ENCODE measurements at places on chromosomes 4 and X. TPM values are rescaled to one million over a fixed set of nuclear protein-coding genes. Genes with fewer than 3 reads are reported as not detected.
A peak's percentile ranks its signal among the peaks of the same experiment; 100 is the strongest.

- no peak for DNase-seq
Measured at GRCh38 chrX:136057567-136057966, 72.3 kb downstream of the SLC9A6 start.

CC2D2A gene
- total RNA-seq: 8.2 TPM

LRAT gene
- total RNA-seq: 0.27 TPM

DNA sequence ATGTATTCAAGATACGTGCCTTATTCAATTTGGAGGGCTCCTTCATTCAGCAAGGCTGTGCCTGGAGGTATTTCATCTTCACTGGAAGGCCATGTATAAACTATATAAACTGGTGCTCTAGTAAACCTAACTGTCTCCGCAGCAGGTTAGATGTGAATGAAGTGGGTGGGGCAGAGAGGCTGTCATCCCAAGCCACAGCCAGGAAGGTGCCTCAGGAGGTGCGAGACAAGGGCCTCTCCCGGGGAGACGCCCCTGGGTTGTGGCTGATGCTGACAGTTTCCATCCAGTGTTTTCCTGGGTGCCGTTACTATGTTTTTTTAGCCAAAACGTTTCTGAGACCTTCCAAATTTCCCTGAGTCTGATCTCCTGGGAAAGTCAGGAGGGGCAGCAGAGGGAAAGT is 221.5 kb upstream of the RPL34 start:
- no peak for DNase-seq

DNA sequence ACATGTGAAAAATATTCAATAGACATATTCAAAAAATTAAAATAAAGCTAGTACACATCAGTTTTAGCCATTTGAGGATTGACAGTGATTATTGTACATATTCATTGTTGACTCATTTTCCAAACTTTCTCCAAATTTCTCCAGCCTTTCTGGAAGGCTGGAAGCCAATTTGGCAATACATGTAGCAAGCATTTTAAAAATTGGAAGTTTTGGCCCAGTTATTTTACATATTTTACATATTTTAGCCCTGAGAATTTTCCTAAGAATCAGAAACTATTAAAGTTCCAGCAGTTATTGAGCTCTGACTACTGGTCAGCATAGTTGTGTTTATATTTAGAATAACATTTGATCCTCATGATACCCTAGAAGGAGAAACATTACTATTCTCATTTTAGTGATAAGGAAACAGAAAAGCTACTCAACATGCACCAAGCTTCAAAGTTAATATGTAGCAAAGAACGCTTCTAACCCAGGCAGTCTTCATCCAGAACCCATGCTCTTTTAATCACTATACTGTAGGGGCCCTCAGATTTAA is 3.2 kb downstream of the CABS1 start:
- no peak for DNase-seq

- peak; percentile 16 for DNase-seq
Measured at GRCh38 chrX:1600406-1601050, 9.1 kb downstream of the AKAP17A start.

GRCh38 chr4:4631150-4631549 is 89.3 kb upstream of the STX18 start:
- no peak for DNase-seq

HEPH gene
- total RNA-seq: 11.8 TPM

DNA sequence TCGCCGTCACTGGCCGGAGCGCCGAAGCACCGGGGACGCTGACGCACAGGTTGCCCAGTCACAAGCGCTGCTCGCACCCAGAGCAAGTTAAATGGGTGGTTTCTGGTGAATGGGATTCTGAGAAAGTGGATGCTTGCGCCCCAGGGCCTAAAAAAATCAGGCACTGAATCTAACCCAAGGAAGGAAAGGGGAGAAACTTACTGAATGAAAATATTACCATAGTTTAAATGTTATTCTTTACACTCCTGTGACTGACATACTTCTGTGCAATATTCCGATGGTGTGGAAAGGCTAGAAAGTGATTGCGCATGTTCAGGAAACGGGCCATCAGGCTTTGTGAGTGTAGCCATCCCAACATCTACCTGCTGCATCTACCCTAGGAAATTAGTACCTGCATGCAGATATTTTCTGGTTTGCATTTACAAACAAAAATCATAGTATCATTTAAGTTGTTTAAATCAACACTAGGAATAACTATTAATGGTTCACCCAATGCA is 838 bp upstream of the ABCG2 start:
- no peak for DNase-seq

BTK gene
- 4.1 TPM for total RNA-seq

GRCh38 chrX:109795682-109796081 is 62.6 kb upstream of the ACSL4 start:
- DNase-seq: no peak

- DNase-seq: no peak
Measured at GRCh38 chrX:134880866-134881265, 109.9 kb upstream of the SMIM10 start.

DNA sequence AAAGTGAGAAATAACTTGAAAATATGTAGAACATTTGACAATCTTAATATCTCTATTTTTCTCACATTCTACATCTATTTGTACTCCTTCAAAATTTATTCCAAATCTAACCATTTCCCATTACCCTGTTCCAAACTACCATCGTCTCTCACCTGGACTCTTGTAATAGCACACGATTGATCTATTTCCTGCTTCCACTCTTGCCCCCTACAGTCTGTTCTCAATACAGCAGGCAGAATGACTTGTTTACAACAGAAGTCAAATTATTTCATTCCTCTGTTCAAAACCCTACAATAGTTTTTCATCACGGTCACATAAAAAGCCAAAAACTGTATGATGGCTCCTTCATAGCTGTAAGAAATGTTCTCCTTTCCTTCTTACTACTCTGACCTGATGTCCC is 21.1 kb upstream of the LUZP4 start:
- no peak for DNase-seq

DNA sequence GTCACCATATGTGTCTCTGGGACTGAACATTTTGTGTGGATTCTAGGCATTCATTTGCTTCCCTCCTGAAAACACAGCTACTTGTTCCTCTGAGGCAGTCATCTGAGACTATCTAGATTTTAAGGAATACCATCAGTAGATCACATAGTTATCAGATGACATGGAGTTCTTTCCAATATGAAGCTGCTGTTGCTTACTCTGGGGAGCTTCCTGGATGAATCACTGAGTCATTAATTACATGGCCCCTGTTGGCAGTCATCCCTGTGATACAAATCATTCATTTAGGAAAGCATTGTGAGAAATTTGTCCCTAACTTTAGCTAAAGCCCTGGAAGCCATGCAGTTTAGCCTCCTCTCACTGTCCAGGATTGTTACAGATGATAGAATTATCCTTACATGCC is 98.2 kb upstream of the ARSJ start:
- no peak for DNase-seq

GRCh38 chrX:72041176-72041575 is 90.5 kb downstream of the RTL5 start:
- no peak for DNase-seq

GRCh38 chrX:24392709-24393108 is 32.3 kb downstream of the SUPT20HL1 start:
- peak; percentile 49 for DNase-seq

DNA sequence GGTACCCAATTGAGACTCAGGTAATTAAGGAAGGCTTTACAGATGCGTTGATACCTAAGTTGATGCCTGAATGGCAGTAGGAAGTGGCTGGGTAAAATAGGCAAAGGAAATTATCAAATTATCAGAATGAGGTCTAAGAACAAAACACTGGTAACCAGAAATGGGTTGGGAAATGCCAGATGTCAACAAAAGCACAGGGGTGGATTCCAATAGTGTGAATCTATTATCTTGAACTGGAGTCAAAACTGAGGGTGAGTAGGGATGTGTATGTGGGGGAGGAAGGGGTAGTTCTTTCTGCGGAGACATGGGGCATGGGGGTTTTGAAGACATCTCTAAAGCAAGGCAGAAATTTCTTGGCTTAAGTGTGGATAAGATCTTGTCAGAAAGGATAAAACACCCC is 16.0 kb upstream of the SEPTIN6 start:
- DNase-seq: no peak

GRCh38 chr4:159778298-159778697 is 675.4 kb downstream of the RAPGEF2 start:
- no peak for DNase-seq

- DNase-seq: no peak
Measured at GRCh38 chr4:155402941-155403340, 26.2 kb upstream of the MAP9 start.

SYNPO2 gene
- total RNA-seq: 188 TPM

Measured in left ventricle myocardium superior (tissue), 1 donor.